ENCODE measurements at places on chromosomes 1 and 21. TPM values are rescaled to one million over a fixed set of nuclear protein-coding genes. Genes with fewer than 3 reads are reported as not detected.
A peak's percentile ranks its signal among the peaks of the same experiment; 100 is the strongest.

Gene LAPTM5
- total RNA-seq = 70.1 TPM

Gene CKS1B
- total RNA-seq = 104 TPM

Gene ORC1
- total RNA-seq = 0.33 TPM

Gene SPRR2F
- total RNA-seq = not detected

Gene CDC42BPA
- 54.7 TPM for total RNA-seq

Gene SPRR5
- total RNA-seq = not detected

Gene TGFBR3
- 127 TPM for total RNA-seq

Gene LCE1E
- not detected for total RNA-seq

Gene S100A7
- total RNA-seq = not detected

Gene SLFNL1
- total RNA-seq = 0.29 TPM

Gene IARS2
- 66.2 TPM for total RNA-seq

Gene ELAVL4
- total RNA-seq = not detected

Gene PIGR
- 123 TPM for total RNA-seq

Gene SLC30A10
- not detected for total RNA-seq

DNA sequence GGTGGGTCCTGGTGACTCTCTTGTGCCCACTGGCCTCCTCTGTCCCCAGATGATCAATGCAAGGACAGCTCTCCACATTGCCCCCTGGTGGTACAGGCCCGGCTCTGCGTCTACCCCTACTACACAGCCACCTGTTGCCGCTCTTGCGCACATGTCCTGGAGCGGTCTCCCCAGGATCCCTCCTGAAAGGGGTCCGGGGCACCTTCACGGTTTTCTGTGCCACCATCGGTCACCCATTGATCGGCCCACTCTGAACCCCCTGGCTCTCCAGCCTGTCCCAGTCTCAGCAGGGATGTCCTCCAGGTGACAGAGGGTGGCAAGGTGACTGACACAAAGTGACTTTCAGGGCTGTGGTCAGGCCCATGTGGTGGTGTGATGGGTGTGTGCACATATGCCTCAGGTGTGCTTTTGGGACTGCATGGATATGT lies 10.8 kb downstream of the ADAMTSL4 start:
- no peaks in the 10 kb centered on the region for H3K27me3 ChIP-seq
- H3K4me1 ChIP-seq = peaks cover 48% of the 10 kb centered on the region
- H3K27ac ChIP-seq = peak overlapping the region; percentile 100
- H3K4me3 ChIP-seq = peak overlapping the region; percentile 47

GRCh38 chr1:185373813-185374529 lies 56.9 kb upstream of the IVNS1ABP start:
- no peaks in the 10 kb centered on the region for H3K27me3 ChIP-seq
- H3K36me3 ChIP-seq = no peaks in the 10 kb centered on the region
- no peak overlapping the region for H3K27ac ChIP-seq
- DNase-seq = no peak
- H3K4me1 ChIP-seq = no peaks in the 10 kb centered on the region

DNA sequence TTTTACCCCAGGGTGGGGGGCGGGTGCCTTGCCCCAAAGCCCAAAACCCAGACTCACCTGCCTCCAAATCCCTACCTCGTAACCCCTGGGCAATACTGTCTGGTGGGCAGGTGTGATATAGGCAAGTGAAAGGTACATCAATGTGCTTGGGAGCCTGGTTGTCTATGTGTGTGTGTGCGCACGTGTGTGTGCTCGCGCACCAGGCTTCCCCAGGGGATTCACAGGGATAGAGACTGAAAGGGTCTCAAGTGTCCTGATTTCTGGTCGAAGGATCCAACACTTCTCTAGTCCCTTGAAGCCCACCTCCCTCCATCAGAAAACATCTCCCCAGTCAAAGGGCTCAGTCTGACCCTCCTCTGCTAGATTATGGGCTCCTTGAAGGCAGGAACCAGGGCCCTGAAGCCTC lies 28.9 kb upstream of the EPB41 start:
- no peak for DNase-seq
- no peak overlapping the region for H3K4me3 ChIP-seq
- H3K4me1 ChIP-seq = no peaks in the 10 kb centered on the region
- H3K27ac ChIP-seq = no peak overlapping the region
- no peaks in the 10 kb centered on the region for H3K27me3 ChIP-seq

DNA sequence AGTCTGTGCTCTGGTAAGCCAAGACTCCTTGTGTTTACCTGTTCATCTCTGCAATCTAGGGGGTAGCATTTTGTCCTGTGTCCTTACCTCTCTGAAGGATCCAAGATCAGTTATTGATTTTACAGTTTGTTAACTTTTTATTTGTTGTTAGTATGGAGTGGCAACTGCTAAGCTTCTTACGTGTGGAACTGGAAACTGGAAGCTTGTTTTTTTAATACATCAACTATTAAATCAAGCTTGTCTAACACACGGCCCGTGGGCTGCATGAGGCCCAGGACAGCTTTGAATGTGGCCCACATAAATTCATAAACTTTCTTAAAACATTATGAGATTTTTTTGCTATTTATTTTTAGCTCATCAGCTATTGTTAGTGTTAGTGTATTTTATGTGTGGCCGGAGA lies 29.2 kb upstream of the MPC2 start:
- H3K4me1 ChIP-seq = no peaks in the 10 kb centered on the region
- DNase-seq = no peak
- no peaks in the 10 kb centered on the region for H3K27me3 ChIP-seq
- no peak overlapping the region for H3K27ac ChIP-seq
- no peaks in the 10 kb centered on the region for H3K36me3 ChIP-seq

GRCh38 chr1:244273845-244274619 lies 177.7 kb downstream of the ADSS2 start:
- no peaks in the 10 kb centered on the region for H3K27me3 ChIP-seq
- no peaks in the 10 kb centered on the region for H3K36me3 ChIP-seq
- peak overlapping the region; percentile 52 for H3K27ac ChIP-seq
- H3K4me1 ChIP-seq = no peaks in the 10 kb centered on the region

GRCh38 chr1:114561333-114561732 lies 20.1 kb downstream of the BCAS2 start:
- no peak for DNase-seq
- no peaks in the 10 kb centered on the region for H3K4me1 ChIP-seq
- no peak overlapping the region for H3K27ac ChIP-seq
- no peaks in the 10 kb centered on the region for H3K27me3 ChIP-seq
- H3K36me3 ChIP-seq = no peaks in the 10 kb centered on the region

DNA sequence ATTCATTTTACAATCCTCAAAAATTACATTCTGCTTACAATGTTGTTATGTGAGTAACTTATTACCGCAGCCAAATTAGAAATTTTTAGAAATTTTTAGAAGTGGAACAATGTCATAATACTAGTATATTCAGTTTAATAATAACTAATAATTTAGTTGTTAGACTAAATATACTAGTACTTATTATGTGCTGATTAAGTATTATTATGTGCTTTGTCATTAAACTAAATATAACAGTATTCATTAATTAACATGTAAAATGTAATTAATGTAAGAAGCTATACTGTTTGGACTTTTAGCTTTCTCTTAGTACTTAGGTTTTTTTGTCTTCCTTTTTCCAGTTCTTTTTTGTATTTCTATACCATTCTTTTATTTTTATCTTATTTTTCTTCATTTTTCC lies 15.3 kb downstream of the ODR4 start:
- H3K27me3 ChIP-seq = no peaks in the 10 kb centered on the region
- no peak overlapping the region for H3K27ac ChIP-seq
- peaks cover 7% of the 10 kb centered on the region for H3K36me3 ChIP-seq
- H3K4me3 ChIP-seq = no peak overlapping the region
- DNase-seq = no peak

DNA sequence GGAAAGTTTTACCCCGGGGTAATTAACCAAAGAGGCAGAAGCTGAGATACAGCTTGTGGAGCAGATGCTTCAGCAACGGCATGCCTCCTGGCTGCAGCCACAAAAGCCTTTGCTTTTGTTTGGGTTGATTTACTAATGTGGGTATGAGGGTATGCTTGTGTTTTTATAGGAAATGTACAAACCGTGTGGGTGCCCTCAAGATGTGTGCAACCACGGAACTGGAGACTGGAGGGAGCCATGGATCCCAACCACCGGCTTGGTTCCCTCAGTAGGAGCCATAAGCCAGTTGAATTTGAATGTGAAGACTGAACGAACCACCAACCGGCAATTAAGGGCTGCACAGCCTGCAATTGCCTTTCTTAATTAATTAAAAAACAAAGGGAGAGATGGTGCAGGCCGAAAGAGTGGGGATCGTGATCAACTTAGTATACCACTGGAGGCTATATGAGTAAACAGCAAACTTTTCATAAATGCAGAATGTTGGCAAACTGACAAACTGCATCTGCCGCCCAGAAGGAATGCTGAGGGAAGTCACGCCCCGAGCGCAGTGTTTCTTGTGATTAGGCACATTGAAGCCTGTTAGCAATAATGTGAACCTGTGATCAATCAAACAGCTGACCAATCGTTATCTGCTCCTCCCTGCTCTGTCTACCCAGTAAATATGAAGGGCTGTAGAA lies 104.1 kb downstream of the DISP1 start:
- H3K36me3 ChIP-seq = no peaks in the 10 kb centered on the region
- DNase-seq = no peak
- no peaks in the 10 kb centered on the region for H3K27me3 ChIP-seq
- no peak overlapping the region for H3K4me3 ChIP-seq

DNA sequence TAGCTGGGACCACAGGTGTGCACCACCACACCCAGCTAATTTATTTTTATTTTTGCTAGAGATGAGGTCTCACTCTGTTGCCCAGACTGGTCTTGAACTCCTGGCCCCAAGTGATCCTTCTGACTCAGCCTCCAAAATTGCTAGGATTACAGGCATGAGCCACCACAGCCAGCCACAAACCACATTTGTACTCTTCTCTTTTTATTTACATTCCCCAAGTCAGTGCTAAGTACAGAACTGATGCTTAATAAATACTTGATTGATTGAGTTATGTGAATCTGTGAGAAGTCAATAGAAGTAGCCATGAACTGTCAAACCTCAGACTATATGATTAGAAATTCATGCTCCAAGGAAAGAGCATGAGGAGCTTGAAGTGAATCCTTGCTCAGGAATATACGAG lies 48.5 kb upstream of the S1PR1 start:
- no peaks in the 10 kb centered on the region for H3K27me3 ChIP-seq
- no peak overlapping the region for H3K27ac ChIP-seq
- no peaks in the 10 kb centered on the region for H3K4me1 ChIP-seq

GRCh38 chr1:37746806-37747205 lies 18.1 kb downstream of the EPHA10 start:
- peaks cover 6% of the 10 kb centered on the region for H3K27me3 ChIP-seq
- no peak overlapping the region for H3K27ac ChIP-seq
- no peaks in the 10 kb centered on the region for H3K4me1 ChIP-seq
- no peak overlapping the region for H3K4me3 ChIP-seq

- H3K4me3 ChIP-seq = no peak overlapping the region
- peaks cover 12% of the 10 kb centered on the region for H3K27me3 ChIP-seq
- no peak overlapping the region for H3K27ac ChIP-seq
- no peaks in the 10 kb centered on the region for H3K36me3 ChIP-seq
- no peak for DNase-seq
Observed at GRCh38 chr1:33610864-33611455, 138.5 kb downstream of the ZSCAN20 start.

DNA sequence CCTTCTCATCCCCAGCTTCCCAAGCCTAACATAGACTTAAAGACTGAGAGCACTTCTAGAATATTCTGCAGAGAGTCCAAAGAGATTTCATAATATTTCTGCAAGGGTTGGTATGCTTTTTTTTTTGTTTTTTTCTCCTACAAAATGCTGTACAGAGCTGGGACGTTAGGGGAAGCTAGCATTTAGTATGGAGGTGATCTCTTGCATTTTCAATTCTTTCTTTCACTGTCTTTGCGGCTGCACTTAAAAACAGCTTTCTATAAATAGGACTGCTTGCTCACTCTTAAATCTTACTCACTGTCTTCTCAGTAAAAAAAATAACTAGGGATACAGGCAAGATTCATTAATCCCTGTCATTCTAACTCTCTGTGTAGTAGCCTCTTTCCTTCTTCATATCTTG lies 7.4 kb downstream of the DSCAM start:
- H3K4me3 ChIP-seq = no peak overlapping the region
- H3K27ac ChIP-seq = no peak overlapping the region
- peaks cover 32% of the 10 kb centered on the region for H3K27me3 ChIP-seq
- no peak for DNase-seq
- no peaks in the 10 kb centered on the region for H3K36me3 ChIP-seq

GRCh38 chr21:43297391-43297981 lies 128.7 kb downstream of the CRYAA start:
- H3K4me3 ChIP-seq = no peak overlapping the region
- no peak overlapping the region for H3K27ac ChIP-seq
- H3K27me3 ChIP-seq = no peaks in the 10 kb centered on the region
- H3K36me3 ChIP-seq = no peaks in the 10 kb centered on the region

GRCh38 chr1:2555634-2556276 lies 416 bp upstream of the TNFRSF14 start:
- H3K4me3 ChIP-seq = peak overlapping the region; percentile 66
- peak overlapping the region; percentile 95 for H3K27ac ChIP-seq
- no peaks in the 10 kb centered on the region for H3K36me3 ChIP-seq

GRCh38 chr1:98940069-98940721 lies 64.5 kb downstream of the PLPPR5 start:
- no peaks in the 10 kb centered on the region for H3K4me1 ChIP-seq
- no peak overlapping the region for H3K27ac ChIP-seq
- H3K4me3 ChIP-seq = no peak overlapping the region
- H3K27me3 ChIP-seq = no peaks in the 10 kb centered on the region

DNA sequence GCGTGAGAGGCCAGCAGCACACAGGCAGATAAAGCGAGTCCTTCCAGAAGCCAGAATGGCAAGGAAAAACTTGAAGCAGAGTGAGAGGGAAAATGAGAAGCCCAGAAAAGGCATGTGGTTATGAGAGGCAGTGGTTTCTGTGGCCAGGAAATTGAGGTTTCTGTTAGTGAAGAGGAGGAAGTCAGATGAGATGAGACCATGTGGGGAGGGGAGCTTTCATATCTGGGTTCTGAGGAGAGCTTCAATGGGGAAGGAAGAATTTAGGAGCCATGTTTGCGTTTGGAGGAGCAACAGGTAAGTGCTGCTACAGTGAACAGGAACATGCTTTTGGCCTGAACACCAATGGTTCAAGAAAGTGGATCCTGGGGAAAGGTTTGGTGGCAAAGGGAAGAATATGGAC lies 6.1 kb upstream of the CD1A start:
- H3K4me1 ChIP-seq = no peaks in the 10 kb centered on the region
- no peaks in the 10 kb centered on the region for H3K36me3 ChIP-seq
- H3K4me3 ChIP-seq = no peak overlapping the region
- no peaks in the 10 kb centered on the region for H3K27me3 ChIP-seq
- no peak overlapping the region for H3K27ac ChIP-seq

- H3K4me1 ChIP-seq = no peaks in the 10 kb centered on the region
- no peak overlapping the region for H3K27ac ChIP-seq
- H3K36me3 ChIP-seq = no peaks in the 10 kb centered on the region
Observed at GRCh38 chr21:36450511-36450910, 29.4 kb downstream of the CLDN14 start.

GRCh38 chr1:192657760-192658159 lies 21.8 kb downstream of the RGS13 start:
- H3K27ac ChIP-seq = no peak overlapping the region
- no peaks in the 10 kb centered on the region for H3K36me3 ChIP-seq
- no peak overlapping the region for H3K4me3 ChIP-seq
- no peaks in the 10 kb centered on the region for H3K27me3 ChIP-seq

DNA sequence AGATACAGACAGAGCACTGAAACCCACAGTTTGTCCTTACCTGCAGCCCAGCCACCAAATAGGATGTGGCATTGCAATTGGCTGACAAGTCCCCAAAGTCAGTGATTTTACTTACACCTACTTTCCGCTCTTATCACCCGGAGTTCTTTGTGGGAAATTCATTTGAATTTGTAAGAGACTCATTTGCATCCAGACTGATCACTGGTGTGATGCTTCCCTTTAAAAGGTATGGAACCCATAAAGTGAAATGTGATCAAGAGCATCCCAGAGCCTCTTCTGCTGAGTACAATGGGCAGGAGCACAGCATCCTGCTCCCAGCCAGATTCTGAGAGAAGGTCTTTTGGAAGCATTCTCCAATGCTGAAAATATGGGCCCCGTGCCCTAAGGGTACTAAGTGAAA lies 161.4 kb downstream of the DAB1 start:
- DNase-seq = no peak
- no peaks in the 10 kb centered on the region for H3K36me3 ChIP-seq
- H3K27ac ChIP-seq = no peak overlapping the region
- H3K4me3 ChIP-seq = no peak overlapping the region

Data from breast epithelium (tissue), 4 donors.